M059J (cell line): ENCODE measurements at places on chromosomes 3 and 15. TPM values are rescaled to one million over a fixed set of nuclear protein-coding genes. Genes with fewer than 3 reads are reported as not detected.

IQCB1 gene
- total RNA-seq: 25.0 and 28.5 TPM in 2 replicates

GRCh38 chr3:30346933-30347320 is 259.5 kb upstream of the TGFBR2 start:
- DNase-seq: no peak

- DNase-seq: peak; percentile 19
Observed at GRCh38 chr15:45583731-45584639, 3.2 kb upstream of the BLOC1S6 start.

ITIH1 gene
- total RNA-seq: not detected in 2 replicates

GRCh38 chr15:37208146-37209040 is 108.0 kb upstream of the MEIS2 start:
- no peak for DNase-seq

DNA sequence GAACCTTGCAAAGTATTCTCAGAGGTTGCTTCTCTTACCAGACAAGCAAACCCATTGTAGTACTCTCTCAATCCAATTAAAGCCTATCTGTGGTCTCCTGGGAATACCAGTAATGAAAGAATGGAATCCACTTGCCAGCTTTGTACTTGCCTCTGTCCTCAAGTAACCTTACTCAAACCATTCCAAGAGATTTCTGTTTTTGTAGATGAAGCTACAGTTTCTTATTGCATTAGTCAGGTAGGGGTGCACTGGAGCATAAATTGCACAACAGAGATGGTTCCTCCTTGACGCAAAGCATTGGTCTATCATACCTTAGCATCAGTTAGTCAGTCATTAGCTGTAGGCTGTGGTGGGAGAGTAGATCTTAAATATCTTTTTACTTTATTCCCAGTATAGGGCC is 52.9 kb downstream of the BTLA start:
- DNase-seq: peak; percentile 37

GRCh38 chr15:64343841-64344240 is 12.1 kb downstream of the CSNK1G1 start:
- DNase-seq: no peak

ZNF860 gene
- 0.25 TPM in 1 of 2 replicates, not detected in the other for total RNA-seq

MYH15 gene
- total RNA-seq: 0.05 and 0.44 TPM in 2 replicates

GRCh38 chr3:126419151-126419703 is 24.5 kb downstream of the CFAP100 start:
- DNase-seq: no peak

DNA sequence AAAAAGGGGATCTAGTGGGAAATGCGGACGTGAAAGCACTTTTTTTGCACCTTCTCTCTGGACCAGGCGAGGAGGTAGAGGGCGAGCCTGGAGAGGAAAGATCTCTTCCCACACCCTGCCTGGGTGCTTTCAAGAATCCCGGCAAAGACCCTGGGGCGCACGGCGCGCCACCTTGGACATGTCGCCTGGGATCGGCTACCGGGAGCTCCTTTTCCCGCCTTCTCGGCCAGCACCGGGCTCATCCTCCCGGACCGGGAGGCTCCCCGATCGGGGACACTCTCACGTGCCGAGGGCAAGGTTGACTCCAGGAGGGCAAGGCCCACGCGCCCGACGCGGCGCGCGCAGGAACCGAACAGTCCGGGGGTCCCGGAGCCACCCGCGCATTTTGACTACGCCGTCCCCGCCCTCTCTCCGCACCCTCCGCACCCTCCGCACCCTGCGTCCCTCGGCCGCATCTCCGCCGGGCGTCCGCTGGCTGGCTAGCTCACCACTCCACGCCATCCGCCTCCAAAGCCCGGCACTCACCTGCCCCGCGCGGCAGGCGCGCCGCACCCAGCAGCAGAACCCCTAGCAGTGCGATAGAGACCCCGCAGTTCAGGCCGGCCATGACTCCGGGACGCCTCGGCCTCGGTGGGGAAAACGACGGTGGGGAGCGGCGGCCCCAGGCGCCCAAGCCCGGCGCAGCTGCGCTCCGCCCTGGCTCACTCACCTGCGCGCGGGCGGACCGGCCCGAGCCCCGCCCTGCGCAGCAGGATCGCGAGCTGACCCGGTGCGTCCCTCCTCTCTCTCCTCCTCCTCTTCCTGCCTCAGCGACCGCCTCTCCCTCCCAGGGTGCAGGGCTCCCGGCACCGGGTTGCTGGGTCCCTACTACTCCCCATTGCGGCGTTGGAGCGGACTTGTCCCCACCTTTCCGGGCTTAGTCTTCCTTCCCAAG is at the start of gene CDCP1:
Gene CDCP1, minus strand, starts transcription at position 698 of the 934 bp plus-strand sequence. Its CDS starts 91 bp downstream, at position 607.
- DNase-seq: no peak

- peak; percentile 71 for DNase-seq
Observed at GRCh38 chr3:169914321-169914720, 2.9 kb downstream of the SAMD7 start.

GRCh38 chr15:43939070-43939469 is 112.3 kb downstream of the WDR76 start:
- DNase-seq: peak; percentile 43

ACKR4 gene
- total RNA-seq: 0.20 and 0.44 TPM in 2 replicates

DNA sequence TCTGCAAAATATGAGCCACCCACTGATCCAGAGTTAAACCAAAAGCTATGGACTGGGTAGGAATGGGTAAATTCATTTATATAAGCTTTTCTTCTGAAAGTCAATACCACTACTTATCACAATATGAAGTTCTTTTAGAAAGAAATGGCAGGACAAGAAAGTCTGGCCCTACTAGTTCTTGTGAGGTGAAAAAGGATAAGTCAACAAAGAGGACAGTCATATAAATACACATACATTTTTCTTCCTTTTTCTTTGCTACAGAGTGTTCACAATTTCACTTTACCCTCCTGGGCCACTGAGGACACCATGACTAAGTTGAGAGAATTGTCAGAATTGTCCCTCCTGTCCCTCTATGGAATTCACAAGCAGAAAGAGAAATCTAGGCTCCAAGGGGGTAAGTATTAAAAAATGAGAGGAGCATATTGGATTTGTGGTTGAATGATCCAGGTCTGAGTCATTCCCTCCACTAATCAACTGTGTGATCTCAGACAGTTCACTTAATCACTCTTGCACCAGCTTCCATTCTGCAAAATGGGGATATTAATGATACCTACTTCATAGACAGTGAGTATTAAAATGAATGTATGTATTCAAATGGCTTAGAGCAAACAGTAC is 27.6 kb downstream of the ACP3 start:
- peak; percentile 57 for DNase-seq

DNA sequence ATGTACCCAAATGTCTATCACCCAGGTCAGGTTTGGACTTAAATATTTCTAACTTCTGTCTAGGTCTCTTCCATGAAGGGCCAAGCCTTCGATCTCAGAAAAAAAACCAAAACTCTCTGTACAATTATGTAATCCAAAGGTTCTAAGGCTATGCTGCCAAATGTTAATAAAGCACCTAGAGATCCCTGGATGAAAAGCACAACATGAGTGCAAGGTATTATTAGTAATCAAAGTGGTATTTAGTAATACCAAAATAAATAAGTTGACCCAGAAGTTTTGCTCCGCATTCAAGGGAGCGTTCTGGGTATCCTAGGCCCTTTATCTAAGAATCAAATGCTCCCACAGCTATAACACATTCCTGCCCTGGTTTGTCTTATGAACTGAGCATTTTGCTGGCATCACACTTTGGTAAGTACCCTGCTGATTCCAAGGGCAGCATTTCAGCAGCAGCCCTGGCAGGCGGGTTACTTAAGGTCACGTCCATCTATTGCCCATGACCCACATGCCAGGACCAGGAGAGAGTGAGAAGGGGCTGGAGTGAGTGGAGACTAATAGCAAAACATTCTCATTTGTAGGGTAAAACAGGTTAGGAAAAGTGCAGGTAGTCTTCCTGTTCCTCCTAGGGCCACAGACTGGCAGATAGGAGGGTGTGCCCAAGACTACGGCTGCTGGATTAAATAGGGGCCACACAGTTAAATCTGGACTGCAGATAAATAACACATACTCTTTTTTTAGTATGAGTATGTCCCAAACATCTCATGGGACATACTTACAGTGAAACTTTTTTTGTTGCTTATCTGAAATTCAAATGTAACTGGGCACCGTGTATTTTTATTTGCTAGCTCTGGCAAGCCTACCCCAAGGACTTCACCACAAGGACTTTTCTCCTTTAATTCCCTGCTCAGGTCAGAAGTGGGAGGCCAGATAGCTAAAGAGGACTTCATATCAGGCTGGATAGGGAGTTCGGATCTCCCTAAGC is 76.0 kb upstream of the SNRK start:
- DNase-seq: no peak

DNA sequence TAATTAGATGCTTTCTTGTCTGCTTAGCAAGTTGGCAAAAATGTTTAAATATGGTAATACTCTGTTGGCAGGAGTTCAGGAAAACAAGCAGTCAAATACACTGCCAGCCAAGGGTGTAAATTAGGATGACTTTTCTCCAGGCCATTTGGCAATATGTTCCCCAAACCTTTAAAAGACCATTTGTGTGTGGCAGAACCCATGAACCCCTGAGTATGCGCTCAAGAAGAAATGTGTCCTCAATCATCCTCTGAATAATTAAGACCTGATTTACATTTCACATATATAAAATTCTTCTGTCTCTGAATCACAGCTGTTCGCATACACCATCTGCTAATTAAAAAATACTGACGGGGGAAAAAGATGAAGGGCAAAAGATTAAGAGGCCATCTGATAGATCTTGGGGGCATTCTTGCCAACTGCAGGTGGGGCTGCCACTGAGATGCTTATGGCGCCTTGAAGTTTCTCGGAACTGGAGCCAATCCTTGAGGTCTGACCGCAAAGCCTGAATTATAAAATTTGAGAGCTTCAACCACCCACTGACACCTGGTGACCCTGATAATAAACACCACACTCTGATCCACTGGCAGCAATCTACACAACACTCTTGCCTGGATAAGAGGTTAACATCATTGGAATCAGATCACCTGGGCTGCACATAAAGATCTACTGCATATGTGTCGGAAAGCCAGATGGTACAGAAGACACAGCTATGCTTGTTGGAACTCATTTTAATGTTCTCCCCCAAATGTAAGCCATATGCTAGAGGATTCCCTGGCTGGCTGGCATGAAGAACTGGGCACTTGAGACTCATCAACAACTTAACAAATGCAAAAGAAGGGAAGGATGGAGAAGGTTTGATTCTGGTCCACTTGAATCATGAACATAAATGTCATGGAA is 190.6 kb downstream of the OSBPL10 start:
- no peak for DNase-seq

- DNase-seq: no peak
Observed at GRCh38 chr3:75237477-75237876, 426.7 kb upstream of the FRG2C start.

VPS8 gene
- 31.4 and 35.4 TPM in 2 replicates for total RNA-seq

DNA sequence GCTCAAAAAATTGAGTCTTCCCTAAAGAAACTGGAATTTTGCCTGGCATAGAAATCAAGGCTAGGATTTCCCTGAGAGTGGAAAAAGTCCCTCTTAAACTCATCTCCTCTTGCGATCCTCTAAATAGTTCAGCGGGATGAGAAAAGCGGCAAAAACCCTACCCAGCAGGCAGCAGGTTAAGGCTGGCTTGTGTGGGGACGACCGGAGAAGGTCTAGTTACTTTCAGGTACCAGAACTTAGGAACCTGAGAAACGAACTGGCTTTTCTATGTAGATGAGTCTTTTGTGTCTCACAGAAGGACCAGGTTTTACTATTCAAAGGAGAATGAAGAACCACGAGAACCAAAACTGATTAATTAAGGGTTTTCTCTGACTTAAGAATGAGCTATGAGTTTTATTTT is 523.7 kb upstream of the TGFBR2 start:
- no peak for DNase-seq

GRCh38 chr3:113594066-113594465 is 61.7 kb downstream of the SIDT1 start:
- no peak for DNase-seq

DNA sequence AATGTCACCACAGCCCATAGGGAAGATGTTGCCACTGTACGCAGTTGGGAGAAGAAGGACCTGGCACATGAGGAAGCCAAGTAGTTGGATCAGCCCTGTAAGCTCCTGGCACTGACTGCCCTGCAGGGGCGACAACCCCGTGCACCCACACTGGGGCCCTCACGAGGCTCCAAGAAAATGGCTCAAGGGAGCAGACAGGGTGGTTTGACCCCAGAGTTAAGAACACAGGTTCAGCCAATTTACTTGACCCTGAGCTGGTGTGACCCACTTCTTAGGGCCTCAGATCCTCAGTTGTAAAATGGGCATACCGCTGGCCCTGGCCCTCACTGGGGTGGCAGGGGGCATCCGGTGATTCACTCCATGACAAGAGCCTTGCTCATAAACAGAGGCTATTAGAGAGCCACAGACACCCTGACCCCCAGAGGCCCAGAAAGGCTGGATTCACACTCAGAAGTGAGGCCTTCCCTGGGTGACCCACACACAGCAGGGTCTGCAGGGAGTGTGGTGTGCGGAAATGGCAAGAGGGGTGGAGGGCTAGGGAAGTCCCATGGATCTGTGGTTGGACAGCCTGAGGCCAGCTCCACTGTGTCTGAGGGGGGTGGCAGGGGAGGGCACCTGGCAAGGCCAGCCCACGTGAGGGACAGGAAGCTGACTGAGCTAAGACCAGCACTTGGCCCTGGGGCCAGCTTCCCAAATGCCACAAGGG is 1.7 kb upstream of the HHATL start:
- DNase-seq: peak; percentile 70

- DNase-seq: peak; percentile 98
Observed at GRCh38 chr3:172244011-172244410, 204.2 kb downstream of the GHSR start.

THAP10 gene
- total RNA-seq: 4.5 and 6.6 TPM in 2 replicates

- no peak for DNase-seq
Observed at GRCh38 chr15:56729561-56729960, 3.7 kb downstream of the ZNF280D start.

CTXN2 gene
- 0.20 TPM in 1 of 2 replicates, not detected in the other for total RNA-seq

AGBL1 gene
- total RNA-seq: not detected in 2 replicates

- no peak for DNase-seq
Observed at GRCh38 chr15:47861111-47861903, 144.0 kb downstream of the SEMA6D start.

ADIPOQ gene
- total RNA-seq: not detected in 2 replicates

GRCh38 chr3:96083610-96084009 is 730.8 kb upstream of the EPHA6 start:
- DNase-seq: no peak

FAM43A gene
- total RNA-seq: 0.22 and 2.6 TPM in 2 replicates

DNA sequence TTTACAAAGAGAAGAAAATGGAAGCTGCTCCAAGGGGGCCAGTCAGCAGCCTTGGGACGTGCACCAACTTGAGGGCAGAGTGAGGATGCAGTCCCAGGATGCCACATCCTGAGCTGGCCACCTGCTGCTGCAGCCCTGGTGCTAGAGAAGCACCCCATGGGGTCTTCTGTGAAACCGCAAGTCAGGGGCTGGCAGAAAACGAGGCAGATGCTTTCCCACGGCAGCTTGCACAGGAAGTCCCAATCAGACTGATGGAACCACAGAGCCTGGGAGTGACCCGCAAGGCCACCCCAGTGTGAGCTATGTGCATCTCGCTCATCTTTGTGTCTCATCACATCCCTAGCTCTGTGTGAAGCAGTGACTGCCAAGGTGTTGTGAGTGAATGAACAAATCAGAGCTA is 76.5 kb downstream of the NUP210 start:
- no peak for DNase-seq

HOMER2 gene
- 5.5 and 7.6 TPM in 2 replicates for total RNA-seq

TMCO5A gene
- not detected in 2 replicates for total RNA-seq

CEMIP gene
- 2.1 and 4.0 TPM in 2 replicates for total RNA-seq

- DNase-seq: peak; percentile 90
Observed at GRCh38 chr15:62737551-62737950, 305.0 kb upstream of the TPM1 start.

GRCh38 chr15:51201581-51201980 is 106.9 kb upstream of the TNFAIP8L3 start:
- DNase-seq: no peak

- peak; percentile 20 for DNase-seq
Observed at GRCh38 chr3:107496855-107497254, 25.9 kb upstream of the BBX start.

CCDC54 gene
- total RNA-seq: not detected in 2 replicates

- DNase-seq: no peak
Observed at GRCh38 chr3:154973851-154974250, 106.3 kb upstream of the MME start.
